Dermis blood vessel endothelial cell (primary cell): ENCODE measurements at places on chromosomes 4 and X.

DNA sequence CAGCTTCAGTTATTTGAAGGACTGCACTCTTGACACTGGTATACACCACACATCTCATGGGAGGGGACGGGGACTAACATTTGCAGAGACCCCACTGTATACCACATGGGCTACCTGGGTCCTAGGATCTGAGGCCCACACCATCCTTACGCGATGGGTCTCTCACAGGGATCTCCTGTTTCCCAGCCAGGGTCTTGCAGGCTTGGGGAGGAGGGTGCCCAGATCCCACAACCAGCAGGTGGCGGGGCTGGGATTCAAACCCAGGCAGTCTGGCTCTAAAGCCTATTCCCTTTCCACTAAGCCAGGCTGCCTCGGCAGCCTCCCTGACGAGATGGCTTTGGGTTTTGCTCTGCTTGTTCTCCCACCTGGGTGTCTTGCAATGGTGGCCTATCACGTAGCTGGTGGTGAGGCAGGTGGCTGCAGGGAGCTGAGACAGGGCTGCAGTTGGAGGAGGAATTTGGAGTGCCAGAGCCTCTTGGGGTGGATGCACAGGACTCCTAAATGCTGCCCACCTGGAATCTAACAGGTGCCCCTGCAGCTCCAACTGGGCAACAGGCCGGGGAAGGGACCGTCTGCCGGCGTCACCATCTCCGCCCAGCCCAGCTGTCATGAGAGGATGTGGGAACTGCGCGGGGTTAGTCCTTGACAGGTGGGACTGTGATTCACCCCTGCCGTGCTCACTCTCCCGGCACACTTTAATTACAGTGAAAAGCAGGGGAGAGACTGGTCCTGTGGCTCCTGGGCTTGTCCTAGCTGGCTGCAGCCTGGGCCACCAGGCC, 110.7 kb downstream of the PSAPL1 start:
- no peak for DNase-seq

GRCh38 chr4:102441978-102442911, 58.9 kb upstream of the NFKB1 start:
- DNase-seq = no peak

DNA sequence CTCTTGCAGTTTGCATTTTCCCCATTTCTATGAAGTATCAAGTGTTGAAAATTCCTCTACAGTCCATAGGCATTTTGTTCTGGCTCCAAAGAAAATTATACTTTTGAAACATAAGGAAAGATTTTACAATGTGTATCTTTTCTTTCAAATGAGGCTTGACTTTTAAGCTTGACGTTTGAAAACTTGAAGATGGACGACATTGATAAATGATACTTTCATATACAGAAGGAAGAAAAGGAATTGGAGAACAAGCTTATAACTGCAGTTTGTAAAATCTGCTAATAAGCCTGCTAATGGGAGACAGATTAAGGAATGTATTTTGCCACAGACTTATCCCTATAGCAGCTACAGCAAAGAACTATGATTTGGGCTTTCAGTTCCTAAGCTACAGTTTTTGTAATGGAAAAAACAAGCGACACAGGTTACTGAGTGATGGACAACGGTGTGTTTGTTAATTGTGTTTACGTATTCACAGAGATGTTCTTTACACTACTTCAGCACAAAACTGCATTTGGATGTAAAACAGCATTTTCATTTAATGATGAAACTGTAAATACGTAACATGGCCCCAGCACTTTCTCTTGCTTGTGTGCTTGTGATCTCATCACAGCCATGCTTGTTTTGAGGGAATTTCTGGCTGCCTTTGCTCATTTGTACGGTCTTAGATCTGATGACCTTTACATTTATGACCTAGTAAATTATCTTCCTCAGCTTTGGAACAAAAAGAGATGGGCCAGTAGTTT, 83.2 kb upstream of the FAT1 start:
- no peak for DNase-seq

DNA sequence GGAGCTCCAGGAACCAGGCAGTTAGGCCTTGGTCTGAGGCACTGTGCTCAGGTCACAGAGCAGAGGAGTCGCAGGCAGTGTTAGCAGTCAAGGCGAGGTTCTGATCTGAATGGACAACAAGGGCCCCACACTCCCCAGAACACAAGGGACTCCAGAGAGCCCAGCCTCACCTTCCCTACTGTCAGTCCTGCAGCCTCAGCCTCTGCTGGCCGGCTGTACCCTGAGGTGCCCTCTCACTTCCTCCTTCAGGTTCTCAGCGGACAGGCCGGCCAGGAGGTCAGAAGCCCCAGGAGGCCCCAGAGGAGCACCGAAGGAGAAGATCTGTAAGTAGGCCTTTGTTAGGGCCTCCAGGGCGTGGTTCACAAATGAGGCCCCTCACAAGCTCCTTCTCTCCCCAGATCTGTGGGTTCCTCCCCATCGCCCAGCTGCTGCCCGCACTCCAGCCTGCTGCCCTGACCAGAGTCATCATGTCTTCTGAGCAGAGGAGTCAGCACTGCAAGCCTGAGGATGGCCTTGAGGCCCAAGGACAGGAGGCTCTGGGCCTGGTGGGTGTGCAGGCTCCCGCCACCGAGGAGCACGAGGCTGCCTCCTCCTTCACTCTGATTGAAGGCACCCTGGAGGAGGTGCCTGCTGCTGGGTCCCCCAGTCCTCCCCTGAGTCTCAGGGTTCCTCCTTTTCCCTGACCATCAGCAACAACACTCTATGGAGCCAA, 26.2 kb downstream of the MAGEA9 start:
- DNase-seq = no peak

- no peak for DNase-seq
Measured at GRCh38 chr4:74120086-74120485, 21.1 kb upstream of the CXCL2 start.

DNA sequence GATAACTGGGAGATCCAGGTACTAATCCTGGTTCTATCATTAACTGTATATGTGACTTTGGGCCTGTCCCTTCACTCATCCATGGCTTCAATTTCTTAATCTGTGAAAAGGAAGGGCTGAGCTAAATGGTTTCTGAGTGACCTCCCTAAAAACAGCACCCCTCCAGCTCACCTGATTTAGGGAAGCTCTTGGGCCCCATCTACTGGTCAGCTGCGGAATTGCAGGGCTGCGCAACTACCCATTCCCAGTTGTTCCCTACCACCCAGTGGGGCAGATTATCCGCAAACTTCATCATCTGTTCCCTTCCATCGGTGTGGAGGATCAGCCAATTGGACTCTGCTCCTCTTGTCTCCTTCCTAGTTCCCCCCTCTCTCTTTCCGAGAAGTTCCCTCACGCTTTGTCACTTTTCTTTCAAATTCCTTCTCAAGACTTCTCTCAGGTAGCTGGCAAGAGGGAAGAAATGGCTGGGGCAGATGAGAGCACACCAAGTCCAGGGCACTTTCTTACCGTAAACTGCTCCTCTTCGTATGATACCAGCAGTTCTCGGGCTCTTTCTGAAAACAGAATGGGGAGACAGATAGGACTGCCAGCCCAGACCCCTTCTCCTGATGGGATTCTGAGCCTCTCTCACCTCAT, 5.8 kb downstream of the LAS1L start:
- peak; percentile 49 for DNase-seq

DNA sequence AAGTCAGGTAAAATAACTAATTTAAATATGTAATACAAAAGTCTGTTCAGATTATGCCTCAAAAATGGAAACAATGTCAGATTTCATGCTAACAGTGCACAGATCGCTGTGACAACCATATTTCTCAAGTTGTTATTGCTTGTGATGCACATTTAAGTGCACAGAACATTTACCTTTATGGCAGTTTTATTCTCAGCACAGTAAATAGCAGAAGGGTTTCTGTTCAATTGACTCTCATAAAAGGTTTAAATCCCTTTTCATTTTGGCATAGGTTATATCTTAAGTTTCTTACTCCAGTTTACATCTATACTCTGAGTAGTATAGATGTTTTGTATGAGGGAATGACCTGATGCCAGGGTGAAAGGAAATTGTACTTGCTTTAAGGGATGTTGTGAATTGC, 247.8 kb downstream of the FSTL5 start:
- DNase-seq = no peak

DNA sequence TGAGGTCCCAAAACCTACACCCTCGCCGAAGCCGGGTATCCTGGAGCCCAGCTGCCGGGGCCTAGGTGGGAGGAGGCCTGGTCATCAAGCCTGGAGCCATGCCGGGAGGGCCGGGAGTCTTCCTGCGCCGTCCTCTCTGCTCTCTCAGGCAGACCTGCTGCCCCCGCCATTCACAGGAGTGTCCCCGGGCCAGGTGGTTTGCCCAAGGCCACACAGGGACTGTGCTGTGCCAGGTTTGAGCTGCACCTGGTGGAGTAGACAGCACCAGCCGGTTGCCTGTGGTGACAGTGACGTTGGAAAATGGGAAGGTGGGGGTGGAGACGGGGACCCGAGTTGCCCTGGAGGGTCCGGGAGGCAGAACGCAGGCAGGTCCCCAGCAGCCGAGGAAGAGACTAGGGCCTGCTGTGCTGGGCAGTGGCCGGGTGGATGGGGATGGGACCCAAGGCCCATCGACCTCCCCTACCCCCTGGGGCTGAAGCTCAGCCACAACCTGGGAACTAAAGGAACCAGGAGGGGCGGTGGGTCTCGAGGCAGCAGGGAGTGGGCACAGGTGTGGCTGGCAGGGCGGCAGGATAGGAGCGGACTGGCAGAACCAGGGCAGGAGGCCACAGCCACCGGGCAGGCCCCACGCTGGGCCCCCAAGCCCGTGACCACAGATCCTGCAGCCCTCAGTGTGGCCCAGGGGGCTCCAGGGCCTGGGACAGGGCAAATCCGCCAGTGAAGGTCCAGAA, 9.5 kb downstream of the DOK7 start:
- DNase-seq = no peak

DNA sequence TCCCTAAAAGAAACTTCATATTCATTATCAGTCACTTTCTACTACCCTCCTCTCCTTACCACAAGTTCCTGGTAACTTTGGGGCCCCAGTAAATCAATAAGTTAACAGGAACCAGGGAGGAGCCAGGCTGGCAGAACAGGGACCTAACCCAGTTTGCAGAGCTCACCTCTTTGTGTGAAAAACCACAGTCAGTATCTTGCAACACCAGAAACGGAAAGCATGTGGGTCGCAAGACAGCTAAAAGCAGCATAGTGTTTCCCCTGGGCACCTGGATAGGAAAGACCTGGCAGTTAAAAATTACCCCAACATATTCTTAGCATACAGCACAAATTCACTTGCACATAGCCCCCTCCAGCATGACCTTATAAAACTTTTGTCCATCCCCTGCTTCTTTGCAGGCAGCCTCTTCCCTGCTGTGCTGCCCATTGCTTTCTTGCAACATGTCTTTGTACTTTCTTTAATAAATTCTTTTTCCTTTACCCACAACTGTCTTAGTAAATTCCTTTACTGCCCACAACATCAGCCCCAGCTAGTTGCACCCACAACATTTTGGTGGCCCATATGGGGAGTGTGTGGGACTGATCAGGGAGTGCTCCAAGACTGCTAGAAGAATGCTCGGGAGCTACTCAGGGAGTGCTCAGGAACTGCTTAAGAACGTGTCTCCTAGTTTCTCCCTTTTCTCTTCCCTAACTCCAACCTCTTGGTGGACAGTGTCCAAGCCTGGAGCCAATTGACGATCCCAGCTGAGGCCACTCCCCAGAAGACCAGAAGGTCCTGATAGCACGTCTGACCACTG, 83.4 kb downstream of the MSN start:
- no peak for DNase-seq

- DNase-seq = no peak
Measured at GRCh38 chr4:67558493-67558892, at the start of gene STAP1. TSS of gene STAP1 (plus strand) at chr4:67558727. CDS start at chr4:67558810, 83 bp downstream.

GRCh38 chr4:104989371-104989770, 157.3 kb upstream of the TET2 start:
- no peak for DNase-seq

GRCh38 chr4:16484711-16485110, 258.4 kb upstream of the TAPT1 start:
- DNase-seq = no peak

DNA sequence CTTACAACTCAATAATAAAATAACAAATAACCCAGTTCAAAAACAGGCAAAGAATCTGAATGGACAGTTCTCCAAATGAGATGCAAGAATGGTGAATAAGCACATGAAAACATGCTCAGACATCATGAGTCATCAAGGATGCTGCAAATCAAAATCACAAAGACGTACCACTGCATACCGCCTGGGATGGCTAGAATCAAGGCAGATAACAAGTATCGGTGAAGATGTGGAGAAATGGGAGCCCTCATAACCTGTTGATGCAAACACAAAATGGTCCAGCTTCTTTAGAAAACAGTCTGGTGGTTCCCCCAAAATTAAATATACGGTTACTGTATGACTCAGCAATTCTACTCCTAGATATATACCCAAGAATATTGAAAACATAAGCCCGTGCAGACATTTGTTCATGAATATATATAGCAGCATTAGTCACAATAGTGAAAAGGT, 32.5 kb downstream of the AKAP4 start:
- no peak for DNase-seq

DNA sequence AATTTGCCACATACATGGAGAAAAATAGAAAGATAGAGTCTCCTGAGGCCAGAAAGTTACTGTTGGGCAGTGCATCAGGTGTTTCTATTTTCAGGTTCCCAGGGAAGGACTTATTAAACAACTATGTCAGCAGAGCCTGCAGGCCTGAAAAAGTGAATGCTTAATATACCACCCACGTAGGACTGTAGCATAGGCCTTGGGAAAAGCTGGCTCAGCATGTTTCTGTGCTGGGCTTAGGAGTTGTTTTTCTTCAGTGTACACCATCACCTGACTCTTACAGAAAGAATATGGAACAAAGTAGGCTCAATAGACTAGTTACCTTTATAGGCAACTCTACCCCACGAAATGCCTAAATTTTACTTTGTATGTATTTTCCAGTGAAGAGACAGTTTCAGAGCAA, 1385.9 kb downstream of the FAM133A start:
- DNase-seq = no peak

GRCh38 chr4:142160509-142160908, 524.1 kb downstream of the IL15 start:
- DNase-seq = peak; percentile 11

DNA sequence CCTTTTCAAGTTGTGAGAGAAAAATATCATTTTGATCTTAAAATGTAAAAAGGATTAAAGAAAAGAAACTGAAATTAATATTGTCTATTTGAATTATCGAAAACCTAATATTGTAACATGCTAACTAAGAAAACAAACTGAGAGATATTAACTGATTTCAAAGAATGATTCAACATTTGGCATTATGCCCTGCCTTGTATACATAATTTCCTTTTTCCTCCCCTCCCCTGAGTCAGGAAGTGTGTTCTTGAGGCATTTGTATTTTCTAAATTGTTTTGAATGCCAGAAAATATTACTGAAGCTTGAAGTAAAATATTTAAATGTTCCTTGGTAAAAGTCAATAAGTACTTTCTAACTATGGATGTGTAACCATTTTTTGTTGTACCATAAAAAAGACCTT, 49.4 kb downstream of the RPS6KA3 start:
- DNase-seq = peak; percentile 81

GRCh38 chr4:180456928-180457327, 1786.3 kb upstream of the TENM3 start:
- DNase-seq = no peak

- peak; percentile 1 for DNase-seq
Measured at GRCh38 chr4:187814737-187815465, 180.7 kb upstream of the ZFP42 start.

GRCh38 chr4:26896636-26897035, 36.0 kb downstream of the STIM2 start:
- DNase-seq = peak; percentile 26

GRCh38 chr4:7652451-7652881, 217.7 kb upstream of the PSAPL1 start:
- DNase-seq = no peak

GRCh38 chrX:44260609-44261008, 82.9 kb downstream of the EFHC2 start:
- no peak for DNase-seq
